ENCODE measurements at places on chromosomes 16 and 17. TPM values are rescaled to one million over a fixed set of nuclear protein-coding genes. Genes with fewer than 3 reads are reported as not detected.

DNA sequence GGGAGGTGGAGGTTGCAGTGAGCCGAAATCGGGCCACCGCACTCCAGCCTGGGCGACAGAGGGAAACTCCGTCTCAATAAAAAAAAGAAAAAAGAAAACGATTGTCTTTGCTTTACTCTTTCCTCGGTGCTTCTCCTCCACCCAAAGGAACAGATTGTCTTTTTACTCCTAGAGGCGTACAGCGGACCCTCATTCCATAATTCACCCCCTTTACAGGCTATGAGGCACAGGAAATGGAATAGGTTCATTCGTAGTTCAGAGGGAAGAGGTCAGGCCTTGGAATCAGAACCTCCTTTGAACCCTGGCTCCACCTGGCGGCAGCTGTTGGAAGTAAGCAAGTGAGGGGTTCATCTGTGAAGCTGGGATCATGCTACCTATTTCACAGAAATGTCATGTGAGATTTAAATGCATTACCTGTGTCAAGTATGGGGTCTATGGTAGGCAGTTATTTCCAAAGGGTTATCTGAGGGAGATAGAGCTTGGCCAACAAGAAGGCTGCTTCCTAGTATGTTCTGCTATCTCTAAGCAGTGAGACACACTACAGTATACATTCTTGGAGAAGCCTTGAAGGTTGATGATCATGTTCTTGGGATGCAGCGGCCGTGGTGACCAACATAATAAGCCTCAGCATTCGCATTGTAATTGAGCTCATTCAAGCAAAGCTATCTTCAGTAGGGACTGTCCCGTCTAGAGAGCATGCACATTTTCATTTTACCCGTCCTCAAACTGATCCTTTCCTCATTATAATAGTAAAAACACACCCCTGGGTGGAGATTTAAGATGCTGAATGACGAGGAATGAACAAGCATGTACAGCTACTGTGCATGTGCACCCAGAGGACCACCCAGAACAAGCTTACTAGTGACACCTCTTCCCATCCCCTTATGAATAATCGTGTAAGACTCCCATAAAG lies 18.7 kb upstream of the ZNF689 start:
- peak; percentile 90 for ATAC-seq
- peak overlapping the region; percentile 68 for H3K27ac ChIP-seq
- H3K4me1 ChIP-seq: peaks cover 10% of the 10 kb centered on the region
- H3K36me3 ChIP-seq: no peaks in the 10 kb centered on the region
- H3K4me3 ChIP-seq: peak overlapping the region; percentile 25

- H3K27ac ChIP-seq: no peak overlapping the region
- H3K4me3 ChIP-seq: no peak overlapping the region
- peaks cover 64% of the 10 kb centered on the region for H3K36me3 ChIP-seq
Observed at GRCh38 chr17:42107597-42108576, 4.6 kb downstream of the DHX58 start.

GRCh38 chr16:24851700-24852099 lies 5.9 kb downstream of the SLC5A11 start:
- H3K4me3 ChIP-seq: no peak overlapping the region
- no peaks in the 10 kb centered on the region for H3K27me3 ChIP-seq
- no peak overlapping the region for H3K27ac ChIP-seq
- no peaks in the 10 kb centered on the region for H3K36me3 ChIP-seq
- H3K4me1 ChIP-seq: no peaks in the 10 kb centered on the region
- ATAC-seq: no peak

DNA sequence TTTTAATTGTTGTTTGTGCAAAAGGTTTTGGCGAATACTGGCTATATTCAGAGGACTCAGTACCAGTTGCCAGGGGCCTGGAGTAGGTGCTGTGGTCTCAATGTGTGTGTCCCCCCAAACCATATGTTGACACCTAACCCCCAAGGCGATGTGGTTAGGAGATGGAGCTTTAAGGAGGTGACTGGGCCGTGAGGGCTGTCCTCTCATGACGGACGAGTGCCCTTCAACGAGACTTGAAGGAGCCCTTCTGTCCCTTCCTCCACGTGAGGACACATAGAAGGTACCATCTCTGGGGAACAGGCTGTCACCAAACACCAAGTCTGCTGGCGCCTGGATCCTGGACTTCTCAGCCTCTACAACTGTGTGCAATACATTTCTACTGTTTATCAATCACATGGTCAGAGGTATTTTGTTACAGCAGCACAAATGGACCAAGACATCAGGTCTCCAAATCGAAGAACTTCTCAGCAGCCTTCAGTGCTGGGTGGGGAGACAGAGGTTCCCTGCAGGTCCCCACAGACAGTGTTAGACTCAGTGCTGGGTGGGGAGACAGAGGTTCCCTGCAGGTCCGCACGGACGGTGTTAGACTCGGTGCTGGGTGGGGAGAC lies 24.8 kb upstream of the METRNL start:
- no peak overlapping the region for H3K27ac ChIP-seq
- no peaks in the 10 kb centered on the region for H3K27me3 ChIP-seq
- no peak overlapping the region for H3K4me3 ChIP-seq
- ATAC-seq: no peak
- no peaks in the 10 kb centered on the region for H3K36me3 ChIP-seq
- no peaks in the 10 kb centered on the region for H3K4me1 ChIP-seq

The CHST5 gene
- not detected for total RNA-seq

All from gastroesophageal sphincter (tissue), 4 donors.